ENCODE measurements at places on chromosomes 11 and 22. TPM values are rescaled to one million over a fixed set of nuclear protein-coding genes. Genes with fewer than 3 reads are reported as not detected.

Gene USH1C
- total RNA-seq = not detected

Gene MPPED1
- total RNA-seq = under 0.01 TPM

DNA sequence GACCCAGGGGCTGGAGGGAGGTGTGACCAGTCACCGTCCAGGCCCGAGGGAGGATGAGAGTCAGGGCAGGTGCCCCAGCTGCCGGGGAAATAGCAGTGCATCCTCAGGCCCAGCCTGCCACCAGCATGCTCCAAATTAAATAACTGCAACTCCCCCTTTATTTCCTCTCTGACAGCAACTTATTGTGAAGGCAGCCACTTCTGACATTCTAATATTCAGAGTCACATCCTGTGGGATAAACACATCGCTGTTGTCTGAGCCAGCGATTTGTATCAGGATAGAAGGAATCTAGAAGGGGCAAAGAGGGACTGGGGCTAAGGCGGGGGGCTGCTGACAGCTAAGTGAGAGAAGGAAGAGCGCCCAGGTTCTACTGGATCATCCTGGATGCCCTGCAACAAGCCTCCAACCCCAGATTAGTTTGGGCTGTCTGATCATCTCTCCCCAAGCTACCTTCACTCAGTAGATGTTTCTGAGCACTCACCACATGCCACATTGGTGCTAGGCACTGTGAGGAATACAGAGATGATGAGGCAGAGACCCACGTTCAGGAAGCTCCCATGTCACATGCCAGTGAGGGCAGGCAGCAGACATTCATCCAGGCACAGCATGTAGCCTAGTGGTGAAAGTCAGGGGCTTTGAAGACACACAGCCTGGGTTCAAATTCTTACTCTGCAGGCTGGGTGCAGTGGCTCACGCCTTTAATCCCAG is 214.1 kb downstream of the BUD13 start:
- DNase-seq = peak; percentile 85

GRCh38 chr11:67275606-67276409 is 9.5 kb downstream of the GRK2 start:
- DNase-seq = no peak

GRCh38 chr22:17974087-17974486 is 50.3 kb downstream of the MICAL3 start:
- no peak for DNase-seq

DNA sequence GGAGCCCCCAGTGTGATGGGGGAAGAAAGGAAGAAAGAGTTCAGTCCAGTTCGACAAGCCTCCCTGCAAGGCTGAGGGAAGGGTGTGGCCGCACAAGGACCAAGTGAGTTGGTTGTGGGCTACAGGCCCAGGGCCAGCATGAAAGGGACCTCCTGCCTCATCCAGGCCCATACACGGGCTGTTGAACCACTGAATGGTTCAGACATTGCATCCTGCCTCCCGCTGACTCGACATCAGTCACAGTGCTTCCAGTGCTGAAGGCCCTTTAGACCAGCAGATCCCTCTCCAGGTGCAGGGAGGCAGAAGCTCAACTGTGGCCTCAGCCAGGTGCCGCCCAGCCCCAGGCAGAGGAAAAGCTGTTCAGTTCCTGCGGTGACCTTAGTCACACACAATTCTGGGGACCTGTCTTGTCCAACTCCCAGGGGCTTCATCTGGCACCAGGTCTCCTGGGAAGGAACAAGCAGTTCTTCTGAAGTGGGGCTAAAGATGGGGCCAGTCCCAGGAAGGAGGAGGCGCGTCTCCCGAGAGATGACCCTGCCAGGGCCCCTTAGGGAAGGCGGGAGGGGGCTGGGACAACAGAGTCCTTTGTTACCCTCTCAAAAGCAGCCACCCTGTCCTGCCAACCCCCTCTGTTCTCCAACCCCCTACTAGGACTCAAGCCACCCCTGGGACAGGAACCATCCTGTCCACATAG is 6.6 kb downstream of the ARRB1 start:
- DNase-seq = no peak

All from lung microvascular endothelial cell (primary cell).